ENCODE measurements at places on chromosomes 16 and 17.

DNA sequence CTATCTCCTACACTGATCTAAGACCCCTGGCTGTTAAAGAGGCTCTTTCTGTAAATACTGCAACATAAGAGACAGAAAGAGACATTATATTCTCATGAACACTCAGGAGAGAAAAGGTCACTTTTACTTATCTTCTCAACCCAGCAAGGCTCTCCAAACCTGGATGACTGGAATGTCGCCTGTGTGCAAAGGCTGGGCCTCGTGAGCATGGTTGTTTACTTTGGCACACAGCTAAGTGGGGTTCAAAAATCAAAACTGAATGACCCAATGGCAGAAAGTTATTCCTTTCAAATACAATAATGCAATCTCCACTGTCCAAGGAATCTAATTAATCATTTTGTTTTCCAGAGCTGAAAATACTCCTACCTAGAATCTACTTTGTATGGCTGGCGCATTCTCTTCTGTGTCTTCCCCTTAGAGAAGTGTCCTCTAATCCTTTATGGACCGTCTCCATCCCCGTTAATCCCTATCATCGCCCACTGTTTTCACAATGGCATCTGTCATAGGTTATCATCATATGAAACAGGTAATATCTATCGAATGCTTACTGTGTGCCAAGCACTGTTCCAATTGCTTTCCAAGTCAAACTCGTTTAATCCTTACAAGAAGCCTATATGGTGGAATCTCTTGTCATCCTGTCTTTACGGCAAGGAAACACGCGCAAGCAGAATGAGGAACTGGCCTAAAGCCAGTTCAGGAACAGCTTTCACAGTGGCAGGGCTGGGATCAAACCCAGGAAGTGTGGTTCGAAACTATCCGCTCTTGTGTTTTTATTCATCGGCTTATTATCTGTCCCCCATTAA lies 1.3 kb downstream of the SLX4 start:
- no peak for DNase-seq

- DNase-seq = no peak
Measured at GRCh38 chr16:86062271-86062965, 163.5 kb downstream of the IRF8 start.

- DNase-seq = no peak
Measured at GRCh38 chr17:44931376-44931775, 16.1 kb upstream of the GFAP start.

- no peak for DNase-seq
Measured at GRCh38 chr16:52456368-52456767, 90.6 kb downstream of the TOX3 start.

DNA sequence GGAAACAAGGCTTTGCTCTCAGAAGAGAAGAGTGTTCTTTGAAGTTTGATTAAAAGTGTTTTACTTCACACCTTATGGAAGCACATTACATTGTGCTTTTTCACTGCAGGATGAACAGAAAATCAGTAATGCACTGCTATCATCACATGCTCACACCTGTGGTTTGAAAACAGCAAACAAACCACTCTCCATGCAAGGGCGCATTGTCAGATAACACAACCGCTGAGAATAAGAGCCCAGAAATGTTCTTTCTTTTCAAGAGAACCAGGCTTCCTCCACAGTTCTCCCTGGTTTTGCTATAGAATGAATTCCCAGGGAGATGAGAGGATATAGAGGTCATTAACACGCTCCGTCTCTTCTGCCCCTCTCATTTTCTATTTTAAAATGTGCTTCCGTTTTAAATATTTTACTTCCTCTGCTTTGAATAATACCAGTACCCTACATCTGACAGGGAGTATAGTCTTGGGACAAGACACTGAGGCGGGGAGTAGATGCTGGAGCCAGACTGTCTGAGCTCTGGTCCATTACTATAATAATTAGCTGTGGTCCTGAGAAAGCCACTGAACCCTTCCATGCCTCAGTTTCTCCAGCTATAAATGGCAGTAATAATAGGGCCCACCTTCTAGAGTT lies 71.6 kb downstream of the CDK5R1 start:
- DNase-seq = no peak

GRCh38 chr17:38428112-38428642 lies at the start of gene ARHGAP23:
ARHGAP23 (plus strand) TSS chr17:38428464; CDS start chr17:38428486, 22 bp downstream.
- DNase-seq = no peak

DNA sequence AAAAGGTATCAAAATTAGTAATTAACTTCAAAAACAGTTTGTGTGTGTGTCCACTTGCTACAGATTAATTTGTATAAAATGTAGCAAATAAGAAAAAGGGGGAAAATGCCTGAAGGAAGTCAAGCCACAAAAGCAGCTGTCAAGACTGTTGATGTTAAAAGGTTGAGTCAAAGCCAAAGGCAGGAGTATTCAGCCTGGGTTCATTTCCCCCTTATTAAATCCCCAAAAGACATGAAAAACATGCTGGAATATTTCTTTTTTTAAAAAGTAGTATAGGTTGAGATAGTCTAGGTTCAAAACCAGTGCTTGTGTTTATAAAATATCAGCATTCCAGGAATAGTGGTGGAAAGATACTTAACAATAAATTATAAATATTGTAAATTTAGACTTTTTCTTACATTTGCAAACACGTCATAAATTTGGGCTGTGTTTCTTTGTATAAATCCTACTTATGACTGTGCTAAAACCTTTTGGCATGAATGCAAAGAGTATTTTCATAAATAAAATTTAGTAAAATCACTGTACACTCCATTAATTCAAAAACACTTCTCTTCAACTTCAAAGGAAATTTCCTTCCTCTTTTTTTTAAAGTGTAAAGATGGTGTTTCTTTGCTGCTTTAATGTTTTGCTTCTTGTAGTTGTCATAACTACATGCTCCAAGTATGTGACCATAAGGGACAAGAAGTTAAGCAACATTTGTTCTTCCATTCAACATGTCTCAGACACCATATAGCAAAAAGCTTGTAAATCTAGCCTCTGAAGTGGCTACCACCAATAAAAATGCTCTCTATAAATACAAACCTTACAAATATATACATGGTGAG lies 72.0 kb downstream of the SKAP1 start:
- DNase-seq = no peak

GRCh38 chr17:49216953-49217650 lies 6.6 kb downstream of the ABI3 start:
- DNase-seq = no peak

- no peak for DNase-seq
Measured at GRCh38 chr17:2724784-2725164, 13.2 kb upstream of the CLUH start.

DNA sequence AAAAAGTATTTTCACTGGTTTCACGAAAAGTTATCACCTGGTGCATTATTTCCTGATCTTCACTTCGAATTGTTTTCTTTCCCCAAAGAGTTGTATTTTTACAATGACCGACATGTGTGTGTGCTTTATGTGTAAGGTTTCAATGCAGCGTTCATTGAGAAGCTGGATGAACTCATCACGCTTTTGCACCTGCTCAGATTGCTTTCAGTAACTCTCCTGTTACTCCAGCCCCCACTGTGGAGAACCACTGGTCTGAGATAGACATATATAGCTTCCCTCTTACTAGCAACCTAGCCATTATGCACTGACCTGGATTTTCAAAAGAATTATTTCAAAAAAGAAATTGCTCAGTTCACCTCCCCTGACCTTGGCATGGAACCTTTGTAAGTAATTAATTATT lies 178.3 kb upstream of the CHMP6 start:
- no peak for DNase-seq

DNA sequence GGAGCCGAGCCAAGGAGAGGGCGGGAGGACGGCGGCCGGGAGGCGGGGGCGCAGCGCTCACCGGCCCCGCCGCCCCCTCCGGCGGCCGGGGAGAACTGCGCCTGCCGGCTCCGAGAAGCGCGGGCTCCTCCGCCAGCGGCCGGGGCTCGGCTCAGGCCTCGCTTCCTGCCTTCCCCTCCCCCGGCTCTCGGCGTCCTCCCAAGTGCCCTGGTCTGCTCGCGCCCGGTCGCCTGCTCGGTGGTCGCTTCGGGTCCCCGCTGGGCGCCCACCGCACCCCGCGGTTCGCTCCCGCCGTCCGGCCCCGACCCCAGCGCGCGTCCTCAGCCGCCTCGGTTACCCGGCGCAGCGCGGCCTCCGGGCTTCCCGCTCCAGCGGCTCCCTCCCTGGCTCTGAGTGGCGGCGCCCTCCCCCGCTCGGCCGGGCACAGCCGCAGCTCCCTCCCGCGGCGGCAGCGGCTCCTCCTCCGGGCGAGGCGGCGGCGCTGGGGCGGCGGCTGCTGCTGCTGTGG lies 313 bp downstream of the UBTF start:
- DNase-seq = no peak

DNA sequence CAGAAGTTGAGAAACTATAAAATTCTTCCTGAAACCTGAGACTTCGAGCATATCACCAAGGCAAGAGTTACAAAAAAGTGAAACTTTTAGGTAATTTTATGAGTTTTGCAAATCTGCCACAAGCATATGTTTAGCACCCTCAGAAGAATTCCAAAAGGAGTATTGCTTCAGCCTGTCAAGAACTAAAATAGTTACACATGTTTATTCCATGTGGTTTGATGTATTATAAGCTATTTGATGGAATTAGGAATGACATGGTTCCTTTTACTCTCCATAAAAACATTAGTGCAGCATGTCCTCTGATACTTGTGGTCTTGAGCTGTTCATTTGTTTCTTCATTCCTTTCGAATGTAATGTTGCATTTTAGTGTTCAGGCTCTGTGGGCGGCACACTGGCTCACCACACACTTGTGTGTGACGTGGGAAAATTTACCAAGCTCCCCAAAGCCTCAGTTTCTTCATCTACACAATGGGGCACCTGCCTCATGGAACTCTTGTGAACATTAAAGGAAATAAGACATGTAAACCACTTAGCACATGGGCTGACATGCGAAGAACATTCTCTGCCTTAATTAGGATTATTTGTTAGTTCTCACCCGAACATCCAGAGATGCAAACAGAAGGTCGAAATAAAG lies 204.2 kb upstream of the FOXF1 start:
- no peak for DNase-seq
